ENCODE measurements at places on chromosomes 13 and 19.

GRCh38 chr19:46101293-46101692 lies 23.2 kb downstream of the IGFL3 start:
- DNase-seq = no peak

DNA sequence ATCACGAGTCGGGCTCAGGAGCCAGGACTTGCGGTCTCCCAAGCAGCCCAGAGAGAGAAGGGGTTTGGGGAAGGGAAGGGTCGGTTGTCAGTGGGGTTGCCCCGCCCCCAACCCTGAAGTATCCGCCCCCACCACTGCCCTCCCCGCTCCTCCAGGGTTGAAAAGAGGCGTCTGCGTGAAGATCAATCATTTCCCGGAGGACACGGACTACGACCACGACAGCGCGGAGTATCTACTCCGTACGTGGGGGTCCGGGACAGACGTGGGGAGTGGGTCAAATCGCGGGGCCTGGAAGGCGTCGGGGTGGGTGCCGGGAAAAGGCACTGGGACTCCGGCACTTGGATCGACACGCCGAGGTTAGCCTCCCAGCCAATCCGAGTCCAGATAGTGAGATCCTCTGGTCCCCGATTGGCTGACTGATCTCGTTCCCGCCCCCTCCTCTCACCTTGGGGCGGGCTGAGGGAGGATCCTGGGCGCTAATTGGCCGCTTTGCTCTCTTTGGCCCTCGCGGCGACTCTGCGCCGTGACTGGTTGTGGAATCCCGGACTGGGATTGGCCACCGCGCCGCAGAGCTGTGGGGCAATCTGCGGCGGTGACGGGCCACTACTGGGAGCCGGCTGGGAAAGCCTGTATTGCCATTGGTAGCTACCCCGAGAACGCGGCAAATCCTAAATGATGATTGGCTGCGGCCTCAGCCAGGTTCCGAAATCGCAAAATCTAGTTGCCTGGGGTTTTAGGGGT lies 13.3 kb upstream of the CACNG6 start:
- no peak for DNase-seq

DNA sequence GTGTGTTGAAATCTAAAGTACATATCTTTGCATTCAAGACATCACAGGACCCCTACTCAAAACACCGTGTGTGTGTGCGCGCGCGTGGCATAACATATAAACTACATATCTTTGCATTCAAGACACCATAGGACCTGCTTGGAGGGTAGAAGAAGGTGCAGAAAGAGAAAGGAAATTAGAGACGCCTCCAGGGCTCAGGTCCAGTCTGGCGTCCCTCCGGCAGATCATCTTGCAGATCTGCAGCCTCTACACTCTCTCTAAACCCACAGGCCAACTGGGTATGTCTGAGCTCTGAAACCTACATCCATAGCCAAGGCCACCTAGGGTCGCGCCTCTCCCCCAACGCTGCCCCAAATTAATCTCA lies 659 bp upstream of the PAFAH1B3 start:
- DNase-seq = no peak

DNA sequence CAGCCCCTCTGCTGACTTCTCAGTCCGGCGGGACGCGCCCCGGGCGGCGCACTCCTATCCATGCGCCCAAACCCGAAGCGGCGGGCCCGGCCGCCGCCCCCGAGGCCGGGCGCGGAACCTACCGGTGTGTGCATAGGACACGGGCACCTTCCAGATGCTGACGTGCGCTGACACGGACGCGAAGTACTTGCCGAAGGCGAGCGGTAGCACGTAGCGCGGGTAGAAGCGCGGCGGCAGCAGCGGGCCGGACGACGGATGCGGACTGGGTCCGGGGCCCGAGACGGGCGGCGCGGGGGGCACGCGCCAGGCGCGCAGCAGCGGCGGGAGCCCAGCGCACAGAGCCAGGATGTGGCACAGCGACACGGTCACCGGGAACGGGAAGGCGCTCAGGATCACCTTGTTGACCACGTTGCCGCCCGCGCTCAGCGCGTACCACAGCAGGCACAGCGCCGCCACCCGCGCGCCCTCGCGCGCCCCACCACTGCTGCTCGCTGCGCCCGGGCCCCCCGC lies 338 bp downstream of the SLC35E1 start:
- DNase-seq = no peak

DNA sequence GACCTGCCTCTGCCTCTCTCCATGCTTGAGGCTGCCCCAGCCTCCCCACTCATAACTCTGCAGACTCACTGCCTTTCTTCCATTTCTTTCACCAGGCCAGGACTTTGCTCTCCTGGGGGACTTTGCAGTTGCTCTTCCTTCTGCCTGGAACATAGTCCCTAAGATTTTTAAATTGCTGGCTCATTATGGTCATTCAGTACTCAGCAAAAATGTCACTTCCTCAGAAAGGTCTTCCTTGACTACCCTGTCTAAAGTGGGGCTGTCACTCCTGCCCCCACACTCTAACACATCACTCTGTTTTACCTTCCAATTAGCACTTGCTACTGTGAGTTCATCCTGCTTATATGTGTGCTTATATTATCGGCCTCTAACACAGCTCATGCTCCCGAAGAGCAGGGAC lies 618.2 kb downstream of the UQCRFS1 start:
- DNase-seq = no peak

DNA sequence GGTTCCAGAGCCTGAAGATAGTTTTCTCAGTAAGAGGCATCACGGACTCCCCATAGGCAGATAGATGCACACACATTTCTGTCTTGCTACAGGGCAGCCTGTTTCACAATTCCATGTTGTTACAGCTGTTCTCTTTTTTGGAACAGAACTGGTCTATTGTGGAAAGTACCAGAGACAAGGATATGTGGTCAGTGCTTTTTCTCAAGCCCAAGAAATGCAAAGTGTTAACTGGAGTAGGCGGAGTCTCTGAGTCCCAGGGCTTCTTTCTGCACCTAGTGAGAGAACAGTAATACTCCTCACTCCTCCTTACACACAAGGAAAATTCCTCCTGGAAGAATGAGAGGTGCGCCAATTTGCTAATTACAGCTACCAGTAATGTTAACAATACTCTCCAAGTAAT lies 141.6 kb upstream of the ARGLU1 start:
- no peak for DNase-seq

- DNase-seq = no peak
Observed at GRCh38 chr19:48239582-48240141, 16.1 kb downstream of the CARD8 start.

- DNase-seq = no peak
Observed at GRCh38 chr19:13121551-13122274, 3.6 kb downstream of the NACC1 start.

- DNase-seq = no peak
Observed at GRCh38 chr19:46025835-46026234, 3.0 kb upstream of the PGLYRP1 start.

DNA sequence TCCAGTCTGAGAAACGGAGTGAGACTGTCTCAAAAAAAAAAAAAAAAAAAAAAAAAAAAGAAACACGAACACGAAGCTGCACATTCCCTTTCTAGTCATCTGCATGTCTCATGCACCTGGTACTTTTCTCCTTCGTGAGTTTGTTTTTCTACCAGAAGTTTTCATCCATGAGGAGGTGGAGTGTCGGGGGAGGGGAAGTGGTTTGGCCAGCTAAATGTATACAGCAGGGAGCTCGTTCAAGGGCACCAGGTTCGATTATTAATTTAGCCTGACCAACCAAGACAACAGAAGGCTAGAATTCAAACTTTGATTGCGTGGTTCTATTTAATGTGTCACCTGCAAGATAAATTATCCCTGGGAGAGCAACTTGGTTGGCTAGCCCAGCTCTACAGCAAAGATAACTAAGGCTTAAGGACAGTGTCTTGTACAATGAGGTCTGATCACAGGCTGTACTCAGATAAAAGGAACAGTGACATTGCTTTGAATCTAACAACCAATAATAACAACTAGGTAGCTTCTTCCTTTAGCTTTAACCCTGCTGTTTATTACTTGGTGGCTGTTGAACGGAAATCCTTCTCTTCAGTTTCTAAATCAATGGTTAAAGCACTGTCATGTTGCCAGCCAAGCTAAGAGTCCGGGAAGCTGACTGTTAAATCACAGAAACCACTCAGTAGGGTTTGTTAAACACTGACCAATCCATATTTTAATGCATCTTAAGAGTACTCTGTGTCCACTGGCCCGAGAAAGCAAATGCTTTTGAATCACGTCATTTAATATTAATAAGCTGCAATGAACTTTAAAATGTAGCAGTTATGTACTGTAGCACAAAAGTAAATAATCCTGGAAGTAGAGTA lies 98.4 kb upstream of the STARD13 start:
- DNase-seq = no peak

- DNase-seq = no peak
Observed at GRCh38 chr13:79988573-79988972, 352.4 kb downstream of the SPRY2 start.

- no peak for DNase-seq
Observed at GRCh38 chr19:33090179-33090578, 9.2 kb downstream of the GPATCH1 start.

DNA sequence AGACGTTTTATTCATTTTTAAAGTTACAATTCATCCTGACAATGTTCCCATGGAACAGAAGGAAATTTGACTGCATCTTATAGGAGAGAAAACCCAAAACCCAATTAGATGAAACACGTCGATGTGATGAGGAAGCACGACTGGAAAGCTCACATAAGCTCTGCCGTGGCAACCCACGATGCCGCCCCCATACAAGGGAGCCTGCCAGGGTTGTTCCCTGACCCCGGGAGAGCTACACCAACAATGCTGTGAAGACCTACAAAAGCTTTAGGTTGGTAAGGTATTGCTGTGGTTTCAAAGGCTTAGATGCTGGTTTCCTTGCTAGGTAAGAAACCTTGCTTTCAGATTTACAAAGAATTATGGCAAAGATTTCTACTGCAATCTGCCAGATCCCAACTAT lies 393.1 kb downstream of the KLF12 start:
- DNase-seq = no peak

DNA sequence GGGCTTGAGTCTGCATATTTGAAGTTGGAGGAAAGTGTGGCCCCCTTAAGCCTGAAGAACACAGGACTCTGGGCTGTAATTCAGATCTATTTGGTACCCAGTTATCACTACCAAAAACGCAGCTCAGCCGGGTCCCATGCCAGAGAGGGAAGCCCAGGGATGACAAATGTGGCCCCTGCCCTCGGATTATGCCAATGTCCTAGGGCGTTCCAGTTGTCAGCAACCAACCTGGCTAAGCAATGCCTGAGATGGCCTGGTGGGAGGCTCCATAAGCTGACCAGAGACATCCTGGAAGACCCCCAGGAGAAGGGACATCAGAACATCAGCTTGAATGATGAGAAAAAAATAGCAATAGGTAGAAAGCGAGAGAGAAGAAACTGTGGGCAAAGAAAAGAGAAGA lies 79.6 kb upstream of the UQCRFS1 start:
- no peak for DNase-seq

- no peak for DNase-seq
Observed at GRCh38 chr19:18279266-18279515, 2.2 kb downstream of the JUND start.

DNA sequence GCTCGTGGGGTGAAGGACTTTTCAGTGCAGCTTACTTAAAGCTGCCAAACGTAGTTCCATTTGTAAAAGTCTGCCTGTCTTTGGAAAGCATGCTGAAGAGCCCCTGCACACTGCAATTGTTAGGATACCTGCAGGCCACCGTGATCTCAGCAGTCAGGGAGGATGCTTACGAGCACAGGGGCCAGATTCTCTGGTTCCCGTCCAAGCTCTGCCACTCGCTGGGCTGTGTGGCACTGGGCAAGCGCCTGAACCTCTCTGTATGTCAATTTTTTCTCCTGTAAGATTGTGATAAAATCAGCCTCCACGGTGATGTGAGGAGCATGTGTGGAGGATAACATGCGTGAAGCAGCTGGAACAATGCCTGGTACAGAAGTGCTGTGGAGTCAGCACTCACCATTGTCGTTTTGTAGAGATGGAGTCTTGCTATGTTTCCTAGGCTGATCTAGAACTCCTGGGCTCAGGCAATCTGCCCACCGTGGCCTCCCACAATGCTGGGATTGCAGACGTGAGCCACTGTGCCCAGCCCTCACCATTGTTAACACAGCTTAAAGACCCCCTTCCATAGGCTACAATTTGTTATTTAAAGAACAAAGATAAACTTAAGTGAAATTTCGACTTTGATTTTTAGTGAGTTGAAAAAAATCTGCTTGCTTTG lies 3.5 kb downstream of the ADPRHL1 start:
- no peak for DNase-seq

GRCh38 chr19:41525989-41526388 lies 50.0 kb upstream of the CEACAM21 start:
- DNase-seq = no peak

- DNase-seq = no peak
Observed at GRCh38 chr19:8320564-8321066, 560 bp downstream of the NDUFA7 start.

- no peak for DNase-seq
Observed at GRCh38 chr13:50843257-50844083, at the start of gene DLEU7. TSS of gene DLEU7 (minus strand) at chr13:50843692. CDS start at chr13:50843646, 46 bp downstream.

GRCh38 chr13:102984210-102984609 lies 82.0 kb downstream of the SLC10A2 start:
- no peak for DNase-seq

DNA sequence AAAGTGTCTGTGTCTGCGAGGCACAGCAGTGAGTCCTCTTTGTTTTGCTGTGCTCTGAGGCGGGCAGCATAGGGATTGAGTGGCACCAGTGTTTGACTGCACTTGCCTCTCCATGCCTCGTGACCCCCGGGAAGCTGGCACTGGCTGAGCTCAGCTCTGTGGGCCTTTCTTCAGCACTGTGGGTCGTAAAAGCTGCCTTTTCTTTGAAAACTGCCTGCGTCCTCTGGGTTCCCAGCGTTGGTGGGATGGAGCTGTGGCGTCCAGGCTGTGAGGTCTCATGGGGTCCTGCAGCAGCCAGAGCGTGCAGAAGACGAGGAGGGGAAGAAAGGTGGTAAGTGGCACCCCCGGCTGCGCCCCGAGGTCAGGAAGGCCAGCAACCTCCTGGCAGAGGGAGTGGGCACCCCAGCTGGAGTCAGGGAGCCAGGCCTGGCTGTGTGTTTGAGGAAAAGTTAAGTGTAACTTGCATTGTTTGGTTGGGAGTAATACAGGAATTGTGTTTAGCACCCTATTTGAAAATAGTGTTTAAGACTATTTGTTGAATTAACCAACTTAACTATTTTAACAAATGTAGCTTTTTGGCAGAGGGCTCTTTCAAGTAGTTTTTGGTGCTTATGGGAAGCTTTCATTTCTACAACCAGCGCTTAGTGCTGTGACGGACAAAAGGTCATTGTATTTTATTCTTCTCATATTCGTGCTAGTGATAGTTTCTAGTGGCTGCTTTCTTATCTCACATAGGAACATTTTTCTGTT lies 79.3 kb upstream of the TEX29 start:
- no peak for DNase-seq

- no peak for DNase-seq
Observed at GRCh38 chr19:4773047-4773640, 18.4 kb upstream of the FEM1A start.

- no peak for DNase-seq
Observed at GRCh38 chr13:29648760-29649159, 53.3 kb upstream of the SLC7A1 start.

DNA sequence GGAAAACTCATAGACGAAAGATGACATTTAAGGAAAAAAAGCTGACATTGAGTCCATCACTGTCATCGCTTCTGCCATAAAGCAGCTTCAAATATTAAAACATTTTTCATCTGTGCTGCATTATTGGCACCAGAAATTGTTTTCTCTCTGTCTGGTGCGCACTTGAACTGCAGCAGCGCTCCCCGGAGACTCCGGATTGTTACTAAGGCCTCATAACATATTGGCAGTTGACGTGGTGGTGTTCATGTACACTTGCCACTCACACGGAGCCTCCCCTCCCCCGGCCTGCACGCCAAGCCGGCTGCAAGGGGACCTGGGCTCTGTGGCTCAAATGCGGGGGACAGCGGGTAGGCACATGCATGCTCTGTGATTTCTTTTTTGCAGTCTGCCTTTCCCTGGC lies 203.2 kb downstream of the TSHZ3 start:
- DNase-seq = no peak

- no peak for DNase-seq
Observed at GRCh38 chr13:109781384-109782065, 4.9 kb downstream of the IRS2 start.

Measured in stimulated activated CD4-positive, alpha-beta T cell treated with anti-CD3 and anti-CD28 coated beads, Interleukin-1b, Interleukin-23, amount 100 ng/mL, for 1 hour (primary cell).